ENCODE measurements at places on chromosomes 13 and 19.

DNA sequence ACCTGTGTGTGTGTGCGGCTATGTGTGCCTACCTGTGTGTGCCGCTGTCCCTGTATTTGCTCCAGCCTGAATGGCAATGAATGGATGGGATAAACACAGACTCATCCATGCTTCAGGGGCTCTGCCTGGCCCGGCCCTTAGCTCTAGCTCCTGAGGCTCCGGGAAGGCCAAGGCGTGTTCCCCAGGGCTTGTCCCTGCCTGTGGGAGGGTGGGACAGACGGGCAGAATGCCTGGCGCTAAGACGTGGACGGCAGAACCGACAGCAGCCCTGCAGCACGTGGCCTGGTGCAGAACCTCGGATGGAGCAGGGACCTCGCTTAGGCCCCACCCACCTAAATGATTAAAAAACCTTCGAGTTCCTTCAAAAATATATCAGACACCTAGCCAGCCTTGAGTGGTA is 57.8 kb upstream of the C13orf46 start:
- DNase-seq, result no peak

DNA sequence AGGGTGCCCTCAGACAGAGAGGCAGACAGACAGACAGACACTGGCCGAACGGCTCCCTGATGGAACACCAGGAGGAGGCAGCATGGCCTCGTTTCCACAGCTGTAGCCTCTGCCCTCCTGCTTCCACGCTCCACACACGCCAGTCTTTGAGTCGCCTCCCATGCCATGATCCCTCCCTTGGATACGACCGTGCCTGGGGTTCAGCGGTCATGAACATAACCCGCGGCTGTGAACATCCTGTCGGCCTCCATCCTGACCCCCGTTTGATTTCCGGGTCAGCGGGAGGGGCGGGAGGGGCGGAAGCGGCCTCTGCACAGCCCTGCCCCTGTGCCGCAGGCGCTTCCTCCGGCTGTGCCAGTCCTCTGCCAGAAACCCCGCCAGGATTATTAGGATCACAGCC is 23.4 kb downstream of the GP6 start:
- no peak for DNase-seq

- DNase-seq, result no peak
Observed at GRCh38 chr19:35044317-35045117, 3.0 kb downstream of the HPN start.

DNA sequence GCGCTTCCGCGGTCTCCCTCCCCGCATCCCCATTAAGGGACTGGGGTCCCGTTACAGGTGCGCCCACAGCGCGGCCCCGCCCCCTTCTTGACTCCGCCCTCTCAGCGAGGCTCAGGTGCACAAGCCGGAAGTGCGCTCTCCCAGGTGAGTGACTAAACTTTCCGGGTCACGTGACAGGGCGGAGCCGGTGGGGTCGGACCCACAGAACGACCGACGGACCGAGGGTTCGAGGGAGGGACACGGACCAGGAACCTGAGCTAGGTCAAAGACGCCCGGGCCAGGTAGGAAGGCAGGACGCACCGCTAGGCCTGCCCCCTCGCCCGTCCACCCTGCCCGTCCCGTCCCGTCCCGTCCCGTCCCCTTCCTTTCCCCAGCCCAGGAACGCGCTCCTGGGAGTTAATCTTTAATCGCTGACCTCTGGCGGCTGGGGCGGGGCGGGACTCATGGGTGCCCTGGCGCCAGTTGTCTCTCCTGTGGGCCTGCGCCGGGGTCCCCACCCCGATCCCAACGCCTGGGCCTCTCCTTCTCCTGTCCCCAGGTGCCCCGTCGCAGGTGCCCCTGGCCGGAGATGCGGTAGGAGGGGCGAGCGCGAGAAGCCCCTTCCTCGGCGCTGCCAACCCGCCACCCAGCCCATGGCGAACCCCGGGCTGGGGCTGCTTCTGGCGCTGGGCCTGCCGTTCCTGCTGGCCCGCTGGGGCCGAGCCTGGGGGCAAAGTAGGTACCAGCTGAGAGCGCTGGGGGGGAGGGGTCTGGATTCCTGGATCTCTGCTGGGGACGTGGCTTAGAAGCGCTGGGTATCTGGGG is at the start of gene CRB3:
Gene CRB3 (plus strand): TSS at position 202 of the 804 bp plus-strand sequence. CDS start 431 bp downstream, at position 633.
- no peak for DNase-seq

Measured in AG09319 (cell line).